ENCODE measurements at places on chromosomes 7 and 10.

GRCh38 chr10:69312528-69312927 lies 34.2 kb downstream of the HK1 start:
- no peak for DNase-seq

DNA sequence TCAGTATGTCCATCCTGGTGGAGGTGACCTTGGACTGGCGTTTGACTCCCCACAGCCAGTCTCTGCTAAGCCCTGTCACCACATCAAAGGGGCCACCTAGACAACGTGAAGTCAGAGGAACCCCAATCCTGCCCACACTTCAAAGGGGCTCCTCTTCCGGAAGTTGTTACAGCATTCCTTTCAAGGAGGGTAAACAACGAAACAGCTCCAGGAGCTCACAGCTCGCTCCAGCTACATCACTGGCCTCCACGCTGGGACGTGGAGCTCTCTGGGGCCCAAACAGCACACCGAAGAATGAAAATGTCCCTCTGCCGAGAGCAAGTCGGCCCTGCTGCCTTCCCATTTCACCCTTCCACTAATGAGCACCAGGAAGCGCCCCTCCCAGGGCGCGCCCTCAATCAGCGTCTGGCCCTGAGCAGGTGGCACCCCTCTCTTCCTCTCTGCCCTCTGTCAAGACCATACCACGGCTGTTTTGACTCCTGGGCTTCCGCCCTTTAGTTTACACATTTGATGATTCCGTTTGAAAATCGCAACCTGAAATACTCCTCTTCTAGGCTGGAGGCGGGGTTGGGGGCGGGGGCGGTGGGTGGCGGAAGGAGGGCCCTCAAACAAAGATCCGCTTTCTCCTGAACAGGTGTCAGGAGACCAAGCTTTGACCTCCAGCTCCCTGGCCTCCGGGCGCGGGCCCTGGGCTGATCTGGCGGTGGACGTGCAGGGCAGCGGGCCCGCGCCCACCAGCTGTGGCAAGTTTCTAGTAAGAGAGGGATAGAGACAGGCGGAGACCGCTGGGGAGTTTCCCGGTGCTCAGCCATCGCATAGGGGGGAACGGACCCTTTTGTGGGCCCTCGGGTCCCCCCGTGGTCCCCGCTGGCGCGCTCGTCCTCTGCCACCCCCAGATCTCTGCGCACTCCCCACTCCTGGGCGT lies 53.1 kb upstream of the KDM7A start:
- no peak for DNase-seq

DNA sequence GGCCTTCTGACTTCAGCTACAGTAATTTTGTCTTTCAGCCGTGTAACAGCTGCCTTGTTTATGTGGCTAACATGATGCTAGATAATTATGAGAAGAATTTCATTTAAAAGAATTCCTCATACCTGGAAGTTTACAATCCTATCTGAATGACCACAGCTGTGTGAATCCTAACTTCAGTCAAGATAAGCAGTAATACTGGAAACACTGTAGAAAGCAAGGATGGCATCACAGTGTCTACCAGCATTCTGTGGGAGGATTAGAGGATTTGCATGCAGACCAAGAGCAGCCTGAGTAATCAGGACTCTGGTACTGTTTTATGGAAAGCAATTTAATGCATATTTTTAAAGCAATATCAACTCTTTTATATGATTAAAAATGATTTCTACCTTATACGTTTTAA lies 282.4 kb downstream of the EXOC4 start:
- DNase-seq: no peak

- no peak for DNase-seq
Measured at GRCh38 chr10:10542477-10542876, 475.2 kb upstream of the CELF2 start.

- DNase-seq: no peak
Measured at GRCh38 chr7:90593205-90593604, 2.9 kb upstream of the CDK14 start.

- no peak for DNase-seq
Measured at GRCh38 chr7:50835156-50835555, 52.5 kb upstream of the GRB10 start.

GRCh38 chr7:51376420-51377092 lies 59.9 kb upstream of the COBL start:
- no peak for DNase-seq

DNA sequence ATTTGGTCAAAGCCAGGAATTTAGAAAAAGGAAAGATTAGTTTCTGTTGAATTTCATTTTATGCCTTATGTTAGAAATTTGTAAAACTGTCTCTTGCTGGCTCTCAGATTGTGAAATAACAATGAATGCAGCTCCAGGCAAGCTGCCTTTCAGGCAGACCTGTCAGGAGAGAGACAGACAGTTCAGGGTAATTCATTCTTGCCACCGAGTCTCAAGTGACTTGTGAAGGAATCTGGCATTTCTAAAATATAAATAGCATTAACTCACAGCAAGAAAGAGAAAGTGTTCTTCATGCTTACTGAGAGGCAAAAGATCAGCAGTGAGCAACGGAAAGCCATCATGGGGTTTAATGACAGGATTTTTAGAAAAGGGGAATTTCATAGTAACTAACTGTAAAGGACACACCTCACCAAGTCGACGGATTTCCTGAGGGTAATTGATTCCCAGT lies 442.3 kb upstream of the AKR1E2 start:
- no peak for DNase-seq

GRCh38 chr7:83427884-83428283 lies 221.1 kb downstream of the SEMA3E start:
- DNase-seq: no peak

Data from HTR-8/SVneo (cell line).